Hypothalamus (tissue), 51 donors: ENCODE measurements at places on chromosomes 2 and 18.

- no peak for DNase-seq
These were observed 509.6 kb upstream of the RAB6C start for GRCh38 chr2:129469871-129470270.

DNA sequence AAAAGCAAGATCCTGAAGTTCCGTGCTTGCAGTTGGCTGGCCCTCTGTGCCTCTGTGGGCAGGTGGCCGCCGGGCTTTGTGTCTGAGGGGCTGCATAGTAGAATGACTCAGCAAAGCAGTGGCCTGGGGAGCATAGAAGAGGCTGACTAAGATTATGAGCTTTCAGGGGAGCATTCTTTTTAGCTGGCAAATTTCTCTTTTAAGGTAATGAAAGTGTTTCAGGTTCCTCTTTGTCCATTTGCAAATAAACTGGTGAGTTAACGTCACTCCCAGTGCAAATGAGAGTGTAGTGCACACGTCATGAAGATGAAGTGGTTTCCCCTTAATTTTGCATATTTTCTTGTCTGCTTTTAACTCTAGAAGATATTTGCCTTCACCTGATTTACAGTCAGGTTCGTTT is 98.6 kb downstream of the BCL2L11 start:
- DNase-seq = no peak

DNA sequence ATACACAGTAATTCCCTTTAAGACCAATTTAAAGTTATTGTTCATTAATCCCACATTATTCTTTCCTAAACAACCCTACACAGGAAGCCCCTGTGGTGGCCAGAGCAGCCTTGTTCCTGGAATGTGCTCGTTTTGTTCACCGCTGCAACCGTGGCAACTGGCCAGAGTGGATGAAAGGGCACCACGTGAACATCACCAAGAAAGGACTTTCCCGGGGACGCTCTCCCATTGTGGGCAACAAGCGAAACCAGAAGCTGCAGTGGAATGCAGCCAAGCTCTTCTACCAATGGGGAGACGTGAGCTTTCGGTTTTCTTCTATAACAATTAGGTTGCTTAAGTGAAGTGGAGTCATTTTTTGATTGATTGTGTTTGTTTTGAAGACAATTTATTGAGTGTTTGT is 101.0 kb downstream of the UNC80 start:
- DNase-seq = peak; percentile 66

- DNase-seq = peak; percentile 43
These were observed at the start of gene CYP27A1 for GRCh38 chr2:218781691-218782527. TSS of gene CYP27A1 (plus strand) at chr2:218782147. CDS start at chr2:218782183, 36 bp downstream.

DNA sequence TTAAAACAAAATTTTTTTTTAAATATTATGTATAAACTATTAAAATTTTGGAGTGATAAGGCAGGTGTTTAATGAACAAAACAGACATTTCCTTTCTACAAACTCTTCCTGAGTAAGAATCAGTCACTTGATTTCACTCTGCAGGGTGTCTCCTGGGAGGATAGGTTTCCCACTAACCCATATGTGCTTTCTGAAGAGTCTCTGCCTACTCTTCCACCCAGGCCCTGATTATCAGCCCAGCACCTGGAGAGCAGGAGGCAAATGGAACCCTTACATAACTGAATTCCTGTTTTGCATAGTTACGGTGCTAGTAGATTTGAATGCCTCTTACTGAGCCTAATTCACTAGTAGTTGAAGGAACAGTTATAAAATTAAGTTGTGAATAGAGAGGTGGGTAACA is 1718.6 kb downstream of the SUCLG1 start:
- no peak for DNase-seq

DNA sequence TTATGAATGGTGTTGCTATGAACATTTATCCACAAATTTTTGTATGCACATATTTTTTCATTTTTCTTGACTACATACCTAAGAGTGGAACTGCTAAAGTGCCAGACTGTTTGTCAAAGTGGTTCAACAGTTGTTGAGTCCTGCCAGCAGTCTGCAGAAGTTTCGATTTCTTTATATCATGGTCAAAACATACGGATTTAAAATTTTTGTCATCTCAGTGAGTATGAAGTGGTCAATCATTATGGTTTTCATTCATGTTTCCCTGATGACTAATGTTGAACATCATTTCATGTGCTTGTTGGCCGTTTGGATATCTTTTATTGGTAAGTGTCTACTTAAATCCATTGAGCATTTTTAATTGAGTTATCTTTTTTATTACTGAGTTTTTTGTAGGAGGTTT is 39.2 kb downstream of the CCDC138 start:
- DNase-seq = no peak

DNA sequence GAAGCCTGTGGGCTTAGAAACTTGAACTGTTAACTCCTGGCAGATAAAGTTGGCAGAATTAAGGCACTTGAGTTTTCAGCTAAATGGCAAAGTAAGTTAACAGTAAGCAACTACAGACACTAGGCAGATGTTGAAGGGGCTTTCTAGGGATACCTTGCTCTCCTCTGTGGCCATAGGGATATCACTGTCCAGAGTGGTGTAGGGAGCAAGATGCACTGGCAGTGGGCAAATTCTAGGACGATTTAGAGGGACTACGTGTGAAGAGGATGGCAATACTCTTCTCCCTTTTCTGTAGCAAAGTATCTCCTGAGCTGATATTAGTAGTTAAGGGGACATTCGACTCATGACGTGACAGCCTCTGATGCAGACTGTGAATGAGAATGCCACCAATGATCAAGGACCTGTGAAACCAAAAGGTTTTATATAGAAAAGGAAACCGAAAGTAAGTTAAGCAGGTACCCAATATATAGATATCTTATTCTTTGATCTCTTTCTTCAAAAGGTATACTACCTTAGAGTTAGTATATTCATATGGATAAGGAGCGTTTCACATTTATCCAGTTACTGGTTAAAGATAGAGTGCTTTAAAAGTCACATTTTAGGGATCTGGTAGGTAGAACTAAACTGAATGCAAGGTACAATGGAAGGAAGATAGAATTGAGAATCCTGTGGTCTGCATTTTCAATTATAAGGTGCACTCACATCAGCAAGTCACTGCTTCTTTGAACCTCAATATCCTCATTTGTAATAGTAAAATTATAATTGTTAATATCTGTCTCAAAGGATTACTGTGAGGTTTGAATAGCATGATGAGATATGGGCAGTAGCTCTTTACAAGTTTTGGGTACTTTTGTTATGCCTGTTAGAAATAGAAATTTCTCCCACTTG is 106.4 kb downstream of the KCNH7 start:
- no peak for DNase-seq

GRCh38 chr2:94958245-94958644 is 67.3 kb upstream of the MAL start:
- no peak for DNase-seq

DNA sequence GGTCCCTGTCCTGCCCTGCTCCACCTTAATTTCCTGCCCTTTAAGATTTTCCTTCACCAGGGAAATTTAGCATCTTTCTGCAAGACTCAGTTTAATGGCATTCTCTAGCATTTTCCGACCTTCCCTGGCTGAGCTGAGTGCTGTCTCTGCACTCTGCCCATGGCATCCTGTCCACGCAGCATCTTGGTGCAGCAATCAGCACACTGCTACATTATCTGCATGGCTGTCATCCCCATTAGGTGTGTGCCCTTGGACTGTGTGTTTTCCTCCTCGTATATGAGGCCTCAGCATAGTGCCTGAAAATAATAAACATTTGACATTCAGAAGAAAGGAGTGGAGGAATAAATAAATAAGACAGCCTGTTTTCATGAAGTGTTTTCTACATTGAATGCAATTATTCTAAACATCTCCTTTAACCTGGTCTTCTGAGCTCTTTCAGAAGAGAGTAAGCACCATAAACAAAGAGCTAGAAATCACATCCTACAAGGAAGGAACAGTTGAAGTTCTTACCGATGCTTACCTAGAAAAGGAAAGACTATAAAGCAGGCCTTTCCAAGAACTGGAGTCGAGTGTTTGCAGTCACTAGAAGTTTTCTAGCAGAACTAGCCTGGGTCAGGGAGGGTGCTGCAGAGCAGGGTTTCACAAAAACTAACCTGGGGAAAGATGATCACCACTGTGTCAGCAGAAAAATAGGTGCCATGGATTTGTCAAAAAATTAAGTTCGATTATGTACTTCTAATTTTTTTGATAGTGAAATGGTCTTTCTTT is 131.4 kb upstream of the ITGB6 start:
- DNase-seq = no peak

- DNase-seq = no peak
These were observed 17.6 kb downstream of the WNT10A start for GRCh38 chr2:218898109-218898878.

DNA sequence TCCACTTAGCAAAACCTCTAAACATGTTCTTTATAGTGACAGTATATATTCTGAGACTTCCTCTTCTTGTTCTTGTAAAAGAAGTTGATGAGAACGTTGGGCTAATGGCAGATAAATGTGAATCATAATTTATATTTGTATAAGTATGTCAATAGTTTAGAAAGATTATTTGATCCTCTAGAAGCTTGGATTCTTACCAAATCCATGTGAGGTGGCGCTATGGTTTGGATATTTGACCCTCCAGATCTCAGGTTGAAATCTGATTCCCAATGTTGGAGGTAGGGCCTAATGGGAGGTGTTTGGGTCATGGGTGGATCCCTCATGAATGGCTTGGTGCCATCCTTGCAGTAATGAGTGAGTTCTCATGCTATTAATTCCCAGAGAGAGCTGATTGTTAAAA is 29.8 kb upstream of the SCN1A start:
- no peak for DNase-seq

DNA sequence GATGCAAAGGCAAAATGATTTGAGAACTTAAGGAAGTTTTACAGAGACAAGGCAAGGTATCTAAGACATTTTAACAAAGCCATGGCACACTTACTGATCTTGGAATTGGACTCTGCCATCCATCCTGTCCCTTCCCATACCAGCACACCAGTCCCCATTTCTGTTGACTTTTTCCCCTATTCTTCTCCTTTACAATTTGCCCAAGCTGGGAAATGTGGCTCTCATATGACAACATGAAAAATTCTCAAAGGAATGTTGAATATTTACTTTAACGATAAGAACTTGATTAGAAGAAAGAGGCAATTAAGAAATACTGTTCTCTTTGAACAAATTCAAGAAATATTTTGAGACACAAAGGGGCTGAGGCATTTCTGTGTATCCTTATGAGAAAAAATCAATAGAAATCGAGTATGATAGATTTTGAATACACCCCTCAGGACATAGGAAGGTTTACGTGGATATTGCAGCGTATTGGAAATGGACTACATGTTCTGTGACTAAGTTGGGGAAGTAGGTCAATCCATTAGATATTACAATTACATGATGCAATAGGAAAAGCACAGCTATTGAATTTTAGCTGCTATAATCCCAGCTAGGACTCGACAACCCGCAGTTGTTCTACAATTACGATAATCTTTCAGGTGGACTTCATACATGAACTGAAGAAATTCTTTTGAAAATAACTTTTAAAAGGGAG is 201.6 kb downstream of the TRIB2 start:
- DNase-seq = no peak

DNA sequence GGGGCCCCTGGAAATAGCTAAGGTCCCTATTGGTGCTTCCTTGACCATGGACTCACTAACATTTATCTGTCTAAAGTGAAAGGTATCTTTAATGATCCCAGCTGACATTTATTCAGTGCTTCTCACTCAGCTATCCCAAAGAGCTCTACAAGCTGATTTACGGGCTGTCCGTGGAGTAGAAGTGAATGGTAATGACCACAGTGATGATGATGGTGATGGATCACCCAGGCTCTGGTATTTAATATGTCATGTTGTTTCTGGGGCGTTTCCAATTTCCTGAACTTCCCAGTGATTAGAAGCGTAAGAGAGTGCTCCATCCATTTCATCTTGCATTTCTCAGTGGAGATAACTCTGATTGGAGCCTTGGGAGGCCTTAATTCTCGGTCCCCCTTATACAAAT is 304.3 kb downstream of the HRH4 start:
- no peak for DNase-seq

DNA sequence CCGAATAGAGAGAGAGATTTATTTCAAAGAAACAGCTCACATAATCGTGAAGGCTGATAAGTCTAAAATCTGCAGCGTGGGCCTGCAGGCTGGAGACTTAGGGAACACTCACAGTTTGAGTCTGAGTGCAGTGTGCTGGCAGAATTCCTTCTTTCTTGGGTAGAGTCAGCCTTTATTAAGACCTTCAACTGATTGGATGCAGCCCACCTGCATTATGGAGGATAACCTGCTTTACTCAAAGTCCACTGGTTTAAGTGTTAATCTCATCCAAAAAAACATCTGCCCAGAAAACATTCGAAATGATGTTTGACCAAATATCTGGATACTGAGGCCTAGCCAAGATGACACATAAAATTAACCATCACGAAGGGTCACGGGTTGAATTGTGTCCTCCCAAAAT is 16.3 kb downstream of the PROC start:
- DNase-seq = no peak

DNA sequence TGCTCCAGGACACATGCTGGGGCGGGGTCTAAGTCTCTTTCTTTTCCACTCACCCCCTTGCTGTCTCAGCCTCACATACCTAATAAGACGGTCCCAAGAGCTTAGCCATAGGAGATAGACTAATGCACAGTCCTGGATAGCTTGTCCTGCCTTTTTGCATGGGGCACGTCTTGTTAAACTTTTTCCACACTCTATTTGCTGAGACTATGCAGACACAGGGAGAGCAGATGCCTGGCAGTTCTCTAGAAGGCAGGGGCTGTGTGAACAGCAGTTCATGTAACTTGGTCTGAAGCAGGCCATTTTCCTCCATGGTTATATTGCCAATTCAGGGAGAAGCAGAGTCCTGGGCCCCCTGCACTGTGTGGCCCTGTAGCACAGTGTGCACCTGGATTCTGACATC is 142.1 kb downstream of the SEPTIN10 start:
- DNase-seq = no peak

DNA sequence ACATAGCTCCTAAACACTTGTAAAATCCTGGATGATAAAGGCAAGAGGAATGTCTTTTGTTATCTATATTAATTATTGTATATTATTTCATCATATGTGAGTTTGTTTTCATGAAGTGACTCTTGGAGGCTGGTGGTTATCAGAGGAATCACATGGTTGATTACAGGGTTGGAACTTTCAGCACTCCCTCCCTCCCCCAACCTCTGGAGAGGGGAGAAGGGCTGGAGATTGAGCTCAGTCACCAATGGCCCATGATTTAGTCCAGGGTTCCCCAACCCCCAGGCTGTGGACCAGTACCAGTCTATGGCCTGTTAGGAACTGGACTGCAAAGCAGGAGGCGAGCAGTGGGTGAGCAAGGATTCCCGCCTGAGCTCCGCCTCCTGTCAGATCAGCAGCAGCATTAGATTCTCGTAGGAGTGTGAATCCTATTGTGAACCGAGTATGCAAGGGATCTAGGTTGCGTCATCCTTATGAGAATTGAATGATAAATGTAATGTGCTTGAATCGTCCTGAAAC is 37.7 kb downstream of the FBXO48 start:
- DNase-seq = no peak

DNA sequence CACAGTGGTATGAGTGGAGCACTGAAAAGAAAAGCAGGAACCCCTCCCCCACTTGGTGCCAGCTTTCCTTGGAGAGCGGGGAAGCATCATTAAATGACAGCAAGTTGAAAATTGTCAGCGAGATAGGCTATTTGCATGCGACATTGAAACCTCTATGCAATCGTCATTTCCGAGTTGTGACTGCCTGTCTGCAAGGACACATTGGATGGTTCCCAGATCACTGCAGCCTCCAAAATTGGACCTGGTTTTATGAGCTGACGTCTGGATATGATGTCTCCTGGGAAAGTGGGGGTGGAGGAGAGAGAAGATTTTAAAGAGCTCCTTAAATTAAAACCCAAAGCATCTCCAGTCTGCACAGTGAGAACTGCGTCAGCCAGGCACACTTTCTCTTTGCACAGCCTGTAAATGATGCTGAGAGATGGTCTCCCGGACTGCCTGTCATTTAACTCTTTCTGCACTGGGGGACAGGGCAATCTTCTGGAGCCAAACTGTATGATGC is 57.8 kb upstream of the KIF5C start:
- peak; percentile 27 for DNase-seq

GRCh38 chr2:55357927-55358326 is 61.7 kb downstream of the CCDC88A start:
- DNase-seq = no peak
